Activated naive CD8-positive, alpha-beta T cell treated with anti-CD3 and anti-CD28 coated beads, Interleukin-2, amount 50 U/mL, for 24 hours (primary cell): ENCODE measurements at places on chromosomes 3 and 15.
A peak's percentile ranks its signal among the peaks of the same experiment; 100 is the strongest.

DNA sequence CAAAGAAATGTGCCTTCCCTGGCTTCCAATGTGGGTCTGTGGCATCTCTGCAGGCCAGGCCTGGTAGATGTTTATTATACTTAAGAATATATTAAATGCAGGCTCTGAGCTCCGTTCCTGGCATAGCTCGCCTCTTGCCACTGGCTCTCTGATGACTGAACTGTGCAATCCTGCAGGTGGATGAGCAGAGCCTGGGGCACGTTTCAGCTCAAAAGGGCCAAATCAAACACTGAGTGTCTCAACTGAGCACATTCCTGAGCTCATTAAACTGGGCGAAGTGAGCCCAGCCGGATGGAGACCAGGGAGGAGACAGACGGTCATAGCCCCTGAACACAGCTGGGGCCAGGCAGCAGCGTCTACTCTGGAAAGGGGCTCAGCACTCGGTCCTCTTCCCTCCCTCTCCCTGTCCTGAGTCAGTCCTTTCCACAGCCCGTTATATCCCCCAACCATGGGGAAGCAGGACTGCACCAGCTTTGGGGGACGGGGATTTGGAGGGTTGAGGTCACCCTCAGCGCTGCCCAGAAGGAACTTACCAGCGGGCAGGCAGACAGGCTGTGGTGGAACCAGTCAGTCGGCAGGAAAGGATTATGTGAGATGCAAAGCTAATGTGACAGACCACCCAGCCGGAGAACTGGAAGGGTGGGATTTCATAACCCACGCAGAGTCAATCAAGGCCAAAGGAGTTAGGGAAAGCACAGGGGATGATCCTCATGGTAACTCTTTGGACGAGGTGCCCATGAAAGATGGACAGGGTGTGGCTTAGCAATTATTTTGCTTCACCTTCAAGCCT lies 77.4 kb upstream of the ANKRD34C start:
- no peaks in the 10 kb centered on the region for H3K36me3 ChIP-seq
- peaks cover 24% of the 10 kb centered on the region for H3K27me3 ChIP-seq
- no peak overlapping the region for H3K4me3 ChIP-seq

DNA sequence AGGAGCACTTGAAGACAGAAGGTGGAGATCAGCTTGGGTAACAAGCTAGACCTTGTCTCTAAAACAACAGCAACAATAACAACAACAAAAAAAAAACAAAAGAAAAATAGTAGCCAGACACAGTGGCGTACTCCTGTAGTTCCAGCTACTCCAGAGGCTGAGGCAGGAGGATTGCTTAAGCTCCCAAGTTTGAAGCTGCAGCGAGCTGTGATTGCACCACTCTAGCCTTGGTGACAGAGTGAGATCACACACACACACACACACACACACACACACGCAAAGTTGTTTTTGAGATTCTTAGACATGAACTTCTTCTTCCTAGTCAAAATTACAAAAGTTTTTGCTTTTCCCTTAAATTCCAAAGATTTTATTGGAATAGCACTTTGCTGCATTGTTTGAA lies 93.0 kb upstream of the IGSF10 start:
- H3K4me3 ChIP-seq = no peak overlapping the region
- H3K27me3 ChIP-seq = no peaks in the 10 kb centered on the region
- DNase-seq = no peak
- no peaks in the 10 kb centered on the region for H3K36me3 ChIP-seq

DNA sequence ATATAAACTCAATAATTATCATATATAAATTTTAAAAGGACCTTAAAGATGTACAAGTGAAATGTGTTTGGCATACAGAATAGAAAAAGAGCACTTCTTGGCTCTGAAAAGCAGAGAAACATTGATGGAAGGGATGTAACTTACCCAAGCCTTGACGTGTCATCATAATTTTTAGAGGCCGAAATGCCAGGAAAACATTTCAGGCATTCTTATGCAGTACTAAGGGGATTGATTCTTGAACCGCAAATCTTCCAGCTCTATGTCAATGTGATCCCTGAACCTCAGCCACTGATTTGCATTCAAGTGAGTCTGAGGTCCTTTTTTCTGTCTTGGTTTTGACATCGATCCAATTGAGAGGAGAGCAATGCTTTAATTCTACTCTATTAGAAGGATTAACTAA lies 97.8 kb downstream of the CLDN1 start:
- no peaks in the 10 kb centered on the region for H3K36me3 ChIP-seq
- H3K4me1 ChIP-seq = no peaks in the 10 kb centered on the region
- H3K27ac ChIP-seq = no peak overlapping the region
- H3K4me3 ChIP-seq = no peak overlapping the region
- no peak for DNase-seq

- no peaks in the 10 kb centered on the region for H3K36me3 ChIP-seq
- DNase-seq = no peak
- H3K4me1 ChIP-seq = no peaks in the 10 kb centered on the region
These were observed 222.3 kb upstream of the LINGO1 start for GRCh38 chr15:77854980-77855379.

DNA sequence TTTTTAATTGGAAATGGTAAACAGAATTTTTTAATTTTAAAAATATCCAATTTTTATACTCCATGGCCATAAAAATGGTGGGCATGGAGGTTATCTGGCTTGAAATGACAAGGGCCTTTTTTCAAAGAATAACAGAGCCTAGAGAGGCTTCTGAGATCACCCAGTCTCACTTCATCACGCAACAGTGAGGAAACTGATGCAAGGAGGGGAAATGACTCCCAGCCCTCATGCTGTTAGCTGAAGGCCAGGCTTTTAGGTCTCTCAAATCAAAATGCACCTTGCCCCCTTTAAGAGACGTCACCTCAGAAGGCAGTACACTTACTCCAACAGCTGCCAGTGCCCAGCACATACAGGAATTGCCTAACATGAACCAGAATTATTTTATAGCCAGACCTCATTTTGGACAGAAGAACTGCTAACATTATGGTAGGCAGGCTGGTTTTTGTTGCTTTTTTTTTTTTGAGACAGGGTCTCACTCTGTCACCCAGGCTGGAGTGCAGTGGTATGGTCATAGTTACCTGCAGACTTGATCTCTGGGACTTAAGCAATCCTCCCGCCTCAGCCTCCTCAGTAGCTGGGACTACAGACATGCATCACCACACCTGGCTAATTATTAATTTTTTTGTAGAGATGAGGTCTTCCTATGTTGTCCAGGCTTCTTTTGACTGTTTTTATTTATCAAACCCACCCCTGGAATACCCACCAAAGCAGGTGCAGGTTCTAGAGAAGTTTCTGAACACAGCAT lies 9.1 kb downstream of the RAB43 start:
- DNase-seq = peak; percentile 44
- peaks cover 90% of the 10 kb centered on the region for H3K4me1 ChIP-seq
- no peaks in the 10 kb centered on the region for H3K27me3 ChIP-seq
- peak overlapping the region; percentile 56 for H3K4me3 ChIP-seq
- peak overlapping the region; percentile 96 for H3K27ac ChIP-seq

GRCh38 chr3:120129051-120129450 lies 34.8 kb upstream of the GSK3B start:
- no peak for DNase-seq
- H3K27ac ChIP-seq = no peak overlapping the region
- H3K27me3 ChIP-seq = no peaks in the 10 kb centered on the region
- H3K4me1 ChIP-seq = no peaks in the 10 kb centered on the region
- no peak overlapping the region for H3K4me3 ChIP-seq
- H3K36me3 ChIP-seq = no peaks in the 10 kb centered on the region
